ENCODE measurements at places on chromosomes 1 and 21.

- no peak for DNase-seq
Measured at GRCh38 chr21:34055615-34056014, 17.8 kb upstream of the MRPS6 start.

DNA sequence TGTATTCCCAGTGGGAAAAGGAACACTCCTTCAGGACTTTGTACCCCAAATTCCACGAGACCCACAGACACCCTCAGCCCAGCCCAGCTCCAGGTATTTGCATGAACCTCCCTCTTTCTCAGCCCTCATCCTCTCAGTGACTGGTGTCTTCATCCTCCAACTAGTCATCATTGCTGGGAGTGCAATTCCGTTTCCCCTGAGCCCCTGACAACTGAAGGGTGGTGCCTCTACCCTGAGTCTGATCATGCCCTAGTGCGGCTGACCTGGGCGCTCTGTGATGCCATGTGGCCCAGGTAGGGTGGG is 3.8 kb upstream of the ZNF692 start:
- DNase-seq = no peak

DNA sequence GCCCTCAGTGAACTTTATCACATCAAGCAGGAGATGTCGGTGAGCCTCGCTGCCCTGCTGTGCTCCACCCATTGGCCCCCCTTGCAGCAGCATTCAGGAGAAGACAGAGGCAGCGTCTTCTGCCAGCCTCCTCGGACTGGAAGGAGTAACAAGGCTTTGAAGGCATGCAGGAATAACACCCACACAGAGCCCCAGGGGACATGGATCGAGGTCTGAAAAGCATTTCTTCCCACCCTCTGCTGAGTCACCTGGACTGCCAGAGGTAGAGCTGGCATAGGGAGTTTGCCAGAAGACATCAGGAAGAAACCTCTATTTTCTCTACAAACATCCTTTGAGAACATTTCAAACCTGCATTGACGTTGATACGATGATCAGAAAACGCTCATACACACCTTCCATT is 42.9 kb downstream of the COL18A1 start:
- no peak for DNase-seq

GRCh38 chr1:181128592-181129497 is 40.3 kb downstream of the IER5 start:
- no peak for DNase-seq

- DNase-seq = no peak
Measured at GRCh38 chr1:231264642-231265041, 23.6 kb downstream of the GNPAT start.

DNA sequence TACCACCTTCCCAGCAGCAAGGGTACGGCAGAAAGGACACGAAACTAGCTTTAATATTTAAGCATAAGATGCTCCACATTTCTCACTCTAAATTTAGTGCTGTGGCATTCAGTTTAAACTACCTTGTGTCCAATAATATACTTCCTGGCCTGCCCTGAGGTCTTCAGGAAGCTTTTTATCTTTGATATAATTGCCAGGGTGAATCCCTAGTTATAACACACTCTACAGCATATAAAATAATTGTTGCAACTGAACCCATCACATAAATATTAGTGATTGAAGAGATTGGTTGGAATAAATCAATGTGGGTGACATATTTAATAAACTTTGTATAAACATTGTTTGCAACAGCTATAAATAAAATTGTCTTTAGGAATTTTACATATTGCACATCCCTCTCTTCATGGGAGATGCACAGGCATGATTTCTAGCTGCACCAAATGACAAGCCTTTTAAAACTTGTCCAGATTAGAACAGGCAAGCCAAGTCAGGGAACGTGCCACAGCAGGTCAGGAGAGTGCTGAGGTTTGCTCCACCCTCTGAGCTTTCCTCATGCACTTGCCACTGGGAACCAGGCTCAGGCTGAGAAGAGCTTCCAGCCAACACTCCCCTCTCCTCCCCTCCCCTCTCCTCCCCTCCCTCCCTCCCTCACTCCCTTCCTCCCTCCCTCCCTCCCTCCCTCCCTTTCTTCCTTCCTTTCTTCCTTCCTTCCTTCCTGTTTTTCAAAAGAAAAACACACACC is 623.2 kb upstream of the PKN2 start:
- DNase-seq = no peak

DNA sequence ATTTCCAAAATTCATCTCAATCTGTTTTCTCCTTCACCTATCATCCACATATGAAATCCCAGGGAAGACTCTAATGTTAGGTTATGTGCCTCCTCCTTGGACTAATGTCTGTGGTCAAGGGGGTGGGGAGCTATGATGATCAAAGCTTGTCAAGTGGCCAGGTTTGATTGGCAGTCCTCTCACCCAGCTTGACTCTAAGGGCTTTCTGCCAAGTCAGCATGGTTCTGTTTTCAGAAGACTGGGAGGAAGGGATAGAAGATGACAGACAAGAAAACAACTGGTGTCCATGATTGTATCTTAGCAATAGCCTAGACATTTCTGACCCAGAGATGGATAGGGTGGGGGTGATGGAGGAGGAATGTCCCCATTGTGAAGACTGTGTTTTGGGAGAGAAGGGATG is 9.1 kb upstream of the THEM5 start:
- DNase-seq = no peak

- DNase-seq = no peak
Measured at GRCh38 chr21:38165466-38166172, 91.2 kb upstream of the KCNJ15 start.

GRCh38 chr1:27007909-27008582 is 4.6 kb downstream of the TENT5B start:
- no peak for DNase-seq

- DNase-seq = no peak
Measured at GRCh38 chr1:164718821-164719220, 159.8 kb downstream of the PBX1 start.

DNA sequence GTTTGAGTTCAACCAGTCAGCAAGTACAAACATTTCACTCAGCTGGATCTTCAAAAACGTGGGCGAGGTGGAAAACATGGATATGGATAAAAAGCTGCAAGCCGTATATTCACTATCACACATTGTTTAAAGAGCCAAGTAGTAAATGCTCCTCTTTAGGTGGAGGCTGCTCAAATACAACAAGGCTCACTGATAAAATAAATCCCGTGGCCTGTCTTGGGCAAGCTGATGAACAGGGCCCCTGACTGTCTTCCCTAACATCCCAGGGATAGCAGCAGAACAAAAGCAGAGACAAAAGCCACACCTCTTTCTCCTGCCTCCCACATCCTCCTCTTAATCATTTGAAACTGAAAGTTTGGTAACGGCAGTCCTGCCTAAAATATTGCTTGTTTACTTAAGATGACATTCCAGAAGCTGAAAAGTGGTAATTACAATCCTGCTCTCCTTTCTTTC is 357.7 kb downstream of the TTLL7 start:
- no peak for DNase-seq

DNA sequence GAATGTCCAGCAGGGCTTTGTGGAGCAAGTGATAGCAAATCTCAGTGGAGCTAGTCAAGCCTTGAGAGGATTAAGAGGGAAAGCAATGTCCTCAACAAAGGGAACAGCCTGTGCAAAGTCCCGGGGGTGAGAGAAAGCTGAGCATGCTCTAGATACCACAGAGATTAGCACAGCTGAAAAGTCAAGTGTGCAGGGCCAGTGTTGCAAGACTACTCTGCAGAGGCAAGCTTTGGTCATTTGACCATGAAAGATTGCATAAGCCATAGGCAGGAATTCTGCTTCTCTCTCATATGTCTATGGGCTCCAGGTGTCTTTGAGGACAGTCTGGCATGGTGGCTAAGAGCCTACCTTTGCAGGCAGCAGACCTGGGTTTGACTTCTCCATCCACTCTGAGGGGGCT is 181.0 kb upstream of the JUN start:
- no peak for DNase-seq

DNA sequence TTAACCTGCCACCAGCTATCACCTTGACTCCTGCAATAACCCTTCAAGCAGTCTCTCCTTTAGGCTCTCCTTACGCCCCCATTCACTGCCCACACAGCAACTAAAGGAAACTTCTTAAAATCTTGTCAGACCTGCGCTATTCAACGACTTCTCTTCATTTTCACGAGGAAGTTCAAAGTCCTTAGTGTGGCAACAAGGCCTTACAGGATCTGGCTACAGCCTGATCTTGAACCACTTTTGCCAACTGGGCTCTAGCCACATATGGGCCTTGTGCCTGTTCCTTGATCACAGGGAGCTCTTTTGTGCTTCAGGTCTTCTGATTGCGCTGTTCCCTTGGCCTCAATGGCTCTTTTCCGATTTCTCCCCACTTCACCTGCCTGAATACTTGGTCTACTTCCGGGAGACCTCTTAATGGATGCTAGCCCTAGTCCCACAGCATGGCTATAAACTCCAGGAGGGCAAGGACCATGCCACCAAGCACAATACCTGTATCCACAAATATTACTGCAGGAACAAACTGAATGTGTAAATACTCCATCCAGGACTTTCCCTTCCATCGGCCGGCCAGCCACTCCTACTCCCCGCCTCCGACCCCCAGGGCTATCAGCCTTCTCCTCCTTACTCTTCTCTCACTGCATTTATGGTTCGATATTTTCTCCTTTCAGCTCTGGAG is 2.3 kb upstream of the CTNNBIP1 start:
- no peak for DNase-seq

DNA sequence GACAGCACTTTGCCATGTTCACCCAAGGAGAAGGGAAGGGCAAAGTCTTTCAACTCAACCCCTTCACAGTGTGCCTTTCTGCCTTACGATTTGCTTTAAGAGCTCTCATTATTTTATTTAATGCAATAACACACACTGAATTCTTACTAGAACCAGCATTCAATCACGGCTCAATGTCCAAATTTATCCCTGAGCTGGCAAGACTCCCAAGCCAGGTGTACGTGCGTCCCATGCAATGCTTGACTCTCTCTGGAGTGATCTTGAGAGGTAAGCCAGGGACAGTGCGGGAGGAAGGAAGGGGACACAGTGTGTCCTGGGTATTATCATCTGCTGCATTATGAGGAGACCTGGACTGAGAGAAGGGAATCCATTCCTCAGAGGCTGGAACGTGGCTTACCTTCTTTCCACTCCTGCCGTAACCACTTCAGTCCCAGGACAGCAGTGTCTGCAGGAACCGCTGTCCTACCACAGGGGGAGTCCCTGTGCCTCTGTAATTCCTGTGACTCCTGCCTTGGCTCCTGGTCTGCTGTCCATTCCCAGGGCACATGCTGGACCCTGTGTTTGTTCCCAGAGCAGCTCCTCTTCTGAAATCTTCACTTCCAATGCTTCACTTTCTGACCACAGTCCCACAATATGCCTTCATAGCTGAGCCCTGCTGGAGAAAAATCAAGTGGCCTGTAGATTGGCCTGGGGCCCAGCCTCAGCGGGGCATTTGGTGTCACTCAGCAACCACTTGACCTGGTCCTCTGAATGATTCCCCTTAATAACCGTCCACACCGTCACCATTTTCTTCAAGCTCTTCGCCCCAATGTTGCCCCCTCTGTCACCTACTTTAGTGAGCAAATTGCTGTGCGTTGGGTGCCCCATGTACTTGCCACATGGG is 28.6 kb upstream of the STUM start:
- DNase-seq = no peak

- DNase-seq = no peak
Measured at GRCh38 chr1:54400329-54400728, 5.9 kb downstream of the SSBP3 start.

DNA sequence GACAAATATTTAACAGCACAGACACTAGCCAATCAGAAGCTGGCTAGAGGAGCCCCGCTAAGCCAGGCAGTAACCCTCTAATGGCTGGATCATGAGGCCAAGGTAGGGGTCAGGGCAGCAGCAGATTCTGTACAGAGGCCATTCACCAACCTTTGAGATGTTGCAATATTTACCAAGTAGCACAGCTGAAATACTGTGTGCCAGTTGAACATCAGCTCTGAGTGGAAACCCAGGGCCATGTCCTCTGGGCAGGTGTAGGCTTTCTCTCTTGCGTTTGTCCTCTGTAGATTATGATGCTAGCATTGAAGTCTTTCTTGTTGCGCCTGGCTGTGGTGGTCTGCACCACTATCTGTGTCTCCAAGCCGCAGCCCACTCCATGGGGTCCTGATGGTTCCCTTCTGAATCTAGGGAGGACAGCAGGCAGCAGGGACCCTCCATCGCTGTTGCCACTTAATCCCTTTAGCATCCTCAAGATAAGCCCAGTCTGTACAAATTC is 2.5 kb upstream of the COG2 start:
- DNase-seq = no peak

DNA sequence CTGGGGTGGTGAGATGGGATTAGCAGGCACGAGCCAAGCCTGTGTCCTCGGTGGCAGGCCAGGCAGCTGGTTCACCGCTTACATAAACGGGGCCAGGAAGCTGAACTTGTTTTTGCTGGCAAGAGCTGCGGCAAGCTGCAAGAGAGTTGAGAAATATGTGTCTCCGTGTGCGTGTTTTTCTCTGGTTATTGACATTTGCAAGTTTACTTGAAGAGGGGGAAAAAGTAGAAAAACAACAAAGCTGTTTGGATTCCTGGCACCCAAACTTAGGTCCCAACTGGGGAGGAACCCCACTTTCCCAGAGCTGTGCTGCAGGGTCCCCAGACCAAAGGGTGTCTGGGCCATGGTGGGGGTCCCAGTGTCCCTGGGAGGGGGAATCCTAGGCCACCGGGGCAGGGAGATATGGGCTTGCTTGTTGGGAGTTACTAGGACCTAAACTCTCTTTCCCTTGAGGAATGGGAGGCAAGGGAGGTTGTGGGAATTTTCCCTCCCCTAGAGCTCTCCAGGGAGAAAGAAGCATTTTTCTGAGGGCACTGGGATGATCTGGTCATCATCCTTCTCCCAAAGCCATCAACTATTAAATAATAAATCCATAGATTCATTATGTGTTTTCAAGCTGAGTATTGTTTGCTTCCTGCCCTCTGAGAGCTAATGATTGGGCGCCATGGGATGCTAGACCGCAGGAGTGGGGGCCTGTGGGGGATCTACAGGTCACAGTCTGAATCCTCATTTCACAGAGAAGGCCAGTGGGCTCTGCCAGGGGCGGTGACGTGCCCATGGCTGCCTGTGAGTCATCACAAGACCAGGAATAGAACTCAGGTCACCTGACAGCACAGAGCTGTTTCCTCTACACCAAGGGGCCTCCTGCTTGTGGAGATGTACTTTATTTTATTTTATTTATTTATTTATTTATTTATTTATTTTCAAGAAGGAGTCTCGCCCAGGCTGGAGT is 14.8 kb downstream of the IL6R start:
- DNase-seq = no peak

DNA sequence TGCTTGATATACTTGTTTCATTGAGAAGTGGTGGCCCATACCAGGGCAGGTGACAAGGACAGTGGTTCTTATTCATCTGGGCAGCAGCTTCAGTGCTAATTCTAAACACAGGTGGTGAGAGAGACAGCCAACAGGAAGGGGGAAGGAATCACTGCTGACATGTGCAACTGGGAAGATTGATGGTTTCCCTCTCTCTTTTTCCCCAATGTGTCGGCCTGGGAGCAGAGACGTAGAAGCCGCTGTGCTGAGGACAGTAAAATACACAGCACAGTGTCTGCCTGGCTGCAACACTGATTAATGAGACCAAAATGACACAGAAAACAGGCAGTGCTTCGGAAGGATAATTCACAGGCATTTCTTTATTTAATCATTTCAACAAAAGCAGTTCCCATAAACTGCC is 48.8 kb downstream of the WARS2 start:
- DNase-seq = no peak

All from activated CD8-positive, alpha-beta memory T cell treated with anti-CD3 and anti-CD28 coated beads for 4 hours (primary cell).